ENCODE measurements at places on chromosomes 13 and 19. TPM values are rescaled to one million over a fixed set of nuclear protein-coding genes. Genes with fewer than 3 reads are reported as not detected.

DNA sequence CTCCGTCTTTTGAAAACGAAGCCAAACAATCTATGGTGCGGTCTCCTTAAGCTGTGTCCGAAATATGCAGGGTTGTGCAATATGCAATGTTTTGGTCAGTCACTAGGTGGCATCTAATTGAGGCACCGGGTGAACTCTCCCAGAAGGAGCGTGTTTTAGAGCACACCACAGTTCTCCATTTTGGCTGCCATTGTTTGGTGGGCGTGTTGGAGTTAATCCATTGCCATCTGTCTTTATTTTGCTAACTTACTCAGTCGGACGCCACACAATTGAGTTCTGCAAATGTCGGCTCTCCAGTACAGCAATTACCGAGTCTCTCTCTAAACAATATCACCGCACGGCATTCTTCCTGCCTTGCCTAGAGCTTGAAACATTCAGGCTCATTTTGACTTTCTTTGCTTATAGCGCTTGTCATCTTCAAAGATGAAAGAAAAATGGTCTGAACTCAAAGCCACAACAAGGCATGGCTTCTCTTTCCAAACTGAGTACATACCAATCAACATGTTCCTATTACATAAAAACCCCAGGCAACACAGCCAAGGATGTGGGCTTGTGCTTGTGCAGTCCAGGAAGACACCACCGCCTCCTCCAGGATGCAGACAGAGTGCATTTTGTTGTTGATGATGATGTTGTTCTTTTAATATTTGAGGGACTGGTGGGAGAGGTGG is 182.0 kb upstream of the SERP2 start:
- peak; percentile 75 for DNase-seq

GRCh38 chr19:17323300-17323963 is 11.2 kb downstream of the ANO8 start:
- DNase-seq = no peak

DNA sequence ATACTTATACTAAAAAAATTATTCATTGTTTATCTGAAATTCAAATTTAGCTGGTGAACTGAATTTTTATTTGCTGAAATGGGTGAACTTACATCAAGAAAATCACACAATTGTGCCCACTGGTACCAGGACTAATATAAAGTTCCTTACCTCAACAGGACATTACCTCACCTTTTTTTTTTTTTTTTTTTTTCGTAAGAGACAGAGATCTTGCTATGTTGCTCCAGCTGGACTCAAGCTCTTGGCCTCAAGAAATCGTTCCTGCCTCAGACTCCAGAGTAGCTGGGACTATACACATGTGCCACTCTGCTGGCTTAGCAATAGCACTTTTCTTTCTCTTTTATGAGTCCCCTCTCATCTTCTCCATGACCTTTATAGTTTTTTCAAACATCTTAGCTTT is 22.5 kb upstream of the NDFIP2 start:
- no peak for DNase-seq

DNA sequence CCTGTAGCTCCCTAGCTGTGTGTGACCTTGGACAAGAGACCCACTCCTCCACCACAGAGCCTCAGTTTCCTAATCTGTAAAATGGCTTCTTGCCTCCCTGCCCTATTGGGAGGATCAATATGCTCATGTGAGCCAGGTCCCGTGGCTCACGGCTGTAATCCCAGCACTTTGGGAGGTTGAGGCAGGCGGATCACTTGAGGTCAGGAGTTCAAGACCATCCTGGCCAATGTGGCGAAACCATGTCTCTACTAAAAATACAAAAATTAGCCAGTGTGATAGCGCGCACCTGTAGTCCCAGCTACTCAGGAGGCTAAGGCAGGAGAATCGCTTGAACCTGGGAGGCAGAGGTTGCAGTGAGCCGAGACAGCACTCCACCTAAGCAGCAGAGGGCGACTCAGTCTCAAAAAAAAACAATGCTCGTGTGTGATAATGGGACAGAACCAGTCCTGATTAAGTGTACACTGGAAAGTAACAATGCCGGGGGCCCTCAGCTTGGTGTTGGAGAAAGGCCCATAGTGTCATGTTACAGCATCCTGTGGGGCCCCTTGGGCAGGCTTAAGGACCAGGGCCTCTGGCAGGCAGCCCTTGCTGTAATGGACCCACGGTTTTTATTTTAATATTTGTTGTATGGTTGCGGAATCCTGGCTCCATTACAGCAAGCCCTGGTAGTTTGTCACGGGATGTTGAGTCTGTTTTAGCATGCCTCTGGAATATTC is 6.8 kb downstream of the RPS11 start:
- no peak for DNase-seq

DNA sequence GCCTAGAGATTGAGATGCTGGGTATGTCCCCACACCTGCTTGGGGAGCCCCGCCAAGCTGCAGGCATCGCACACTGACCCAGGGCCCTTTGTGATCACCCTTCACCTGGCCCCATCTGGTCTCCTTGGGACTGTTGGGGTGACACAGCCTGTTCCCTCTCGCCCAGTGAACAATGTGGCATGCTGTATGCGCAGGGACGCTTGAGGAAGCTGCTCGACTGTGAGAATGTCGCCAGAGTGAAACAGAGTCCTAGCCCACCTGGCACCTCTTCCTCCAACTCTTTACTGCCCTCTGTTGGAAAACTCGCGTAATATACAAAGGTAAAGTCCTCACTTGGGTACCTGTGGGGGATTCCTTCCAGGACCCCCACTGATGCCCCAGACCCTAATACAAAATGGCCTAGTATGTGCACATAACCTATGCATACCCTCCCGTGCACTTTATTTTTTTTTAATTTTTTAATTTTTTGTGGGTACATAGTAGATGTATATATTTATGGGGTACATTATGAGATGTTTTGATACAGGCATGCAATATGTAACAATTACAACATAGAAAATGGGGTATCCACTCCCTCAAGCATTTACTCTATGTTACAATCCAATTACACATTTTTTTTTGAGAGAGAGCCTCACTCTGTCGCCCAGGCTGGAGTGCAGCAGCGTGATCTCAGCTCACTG is 9.0 kb downstream of the BLOC1S3 start:
- peak; percentile 26 for DNase-seq

DNA sequence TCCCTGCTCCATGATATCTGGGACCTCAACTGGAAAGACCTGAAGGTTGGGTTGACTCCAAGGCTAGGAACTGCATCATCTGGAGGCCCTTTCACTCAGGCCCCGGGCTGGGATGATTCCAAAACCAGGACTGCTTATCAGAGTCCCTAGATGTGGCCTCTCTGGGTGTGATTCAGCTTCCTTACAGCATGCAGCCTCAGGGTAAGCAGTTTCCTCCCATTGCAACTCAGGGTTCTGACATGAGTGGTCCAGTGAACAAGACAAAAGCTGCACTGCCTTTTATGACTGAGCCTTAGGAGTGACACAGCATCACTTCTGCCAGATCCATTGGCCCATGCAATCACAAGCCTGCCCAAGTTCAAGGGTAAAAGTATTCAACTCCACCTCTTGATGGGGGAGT is 502.8 kb downstream of the COG6 start:
- no peak for DNase-seq

GRCh38 chr19:46180701-46181387 is 32.8 kb downstream of the IGFL2 start:
- no peak for DNase-seq

Gene TMEM272
- total RNA-seq = not detected

Gene TSSK6
- 2.6 TPM for total RNA-seq

Data from body of pancreas (tissue), 4 donors.